IgD-negative memory B cell (primary cell): ENCODE measurements at places on chromosomes 16 and 17. TPM values are rescaled to one million over a fixed set of nuclear protein-coding genes. Genes with fewer than 3 reads are reported as not detected.

IL34 gene
- polyA plus RNA-seq: not detected

HBA2 gene
- polyA plus RNA-seq: 88.3 TPM

CHST4 gene
- polyA plus RNA-seq: not detected

TIGD7 gene
- 4.4 TPM for polyA plus RNA-seq

SPATA22 gene
- not detected for polyA plus RNA-seq

MRPL45 gene
- 23.5 TPM for polyA plus RNA-seq

KIF19 gene
- polyA plus RNA-seq: 0.33 TPM

OR1D5 gene
- polyA plus RNA-seq: not detected

AIPL1 gene
- polyA plus RNA-seq: not detected

KRT24 gene
- polyA plus RNA-seq: not detected

OTOA gene
- not detected for polyA plus RNA-seq

LRRC75A gene
- polyA plus RNA-seq: 1.7 TPM

MYH1 gene
- not detected for polyA plus RNA-seq

CCDC200 gene
- 3.0 TPM for polyA plus RNA-seq

NOMO2 gene
- 62.8 TPM for polyA plus RNA-seq

STX1B gene
- 0.18 TPM for polyA plus RNA-seq

DOC2A gene
- polyA plus RNA-seq: not detected

KIF2B gene
- polyA plus RNA-seq: not detected

TPSD1 gene
- polyA plus RNA-seq: not detected

KRT37 gene
- polyA plus RNA-seq: not detected

GCGR gene
- polyA plus RNA-seq: not detected

RASL10B gene
- not detected for polyA plus RNA-seq

ADAD2 gene
- polyA plus RNA-seq: not detected

RDM1 gene
- polyA plus RNA-seq: not detected

FBXW10 gene
- polyA plus RNA-seq: not detected

SLFN13 gene
- 7.1 TPM for polyA plus RNA-seq

CRHR1 gene
- not detected for polyA plus RNA-seq

TMEM100 gene
- polyA plus RNA-seq: not detected

NKD1 gene
- not detected for polyA plus RNA-seq

PRSS27 gene
- not detected for polyA plus RNA-seq

JMJD6 gene
- polyA plus RNA-seq: 41.4 TPM

HSD11B2 gene
- polyA plus RNA-seq: not detected

OR1A1 gene
- not detected for polyA plus RNA-seq

PTGES3L gene
- polyA plus RNA-seq: 1.4 TPM
